ENCODE measurements at places on chromosomes 6 and 20. TPM values are rescaled to one million over a fixed set of nuclear protein-coding genes. Genes with fewer than 3 reads are reported as not detected.

ARMH2 gene
- total RNA-seq = not detected

AVP gene
- not detected for total RNA-seq

LAMP5 gene
- not detected for total RNA-seq

PDYN gene
- total RNA-seq = not detected

MYCT1 gene
- not detected for total RNA-seq

BTN3A1 gene
- total RNA-seq = 36.5 TPM

CPNE5 gene
- 1.5 TPM for total RNA-seq

TRIM40 gene
- not detected for total RNA-seq

CYP24A1 gene
- 0.57 TPM for total RNA-seq

EDN3 gene
- 0.10 TPM for total RNA-seq

HLA-DRB5 gene
- total RNA-seq = 0.48 TPM

KIAA1755 gene
- not detected for total RNA-seq

ESR1 gene
- total RNA-seq = not detected

APCDD1L gene
- total RNA-seq = not detected

Measured in activated CD4-positive, alpha-beta memory T cell treated with anti-CD3 and anti-CD28 coated beads for 36 hours (primary cell).